ENCODE measurements at places on chromosomes 7 and 10.

DNA sequence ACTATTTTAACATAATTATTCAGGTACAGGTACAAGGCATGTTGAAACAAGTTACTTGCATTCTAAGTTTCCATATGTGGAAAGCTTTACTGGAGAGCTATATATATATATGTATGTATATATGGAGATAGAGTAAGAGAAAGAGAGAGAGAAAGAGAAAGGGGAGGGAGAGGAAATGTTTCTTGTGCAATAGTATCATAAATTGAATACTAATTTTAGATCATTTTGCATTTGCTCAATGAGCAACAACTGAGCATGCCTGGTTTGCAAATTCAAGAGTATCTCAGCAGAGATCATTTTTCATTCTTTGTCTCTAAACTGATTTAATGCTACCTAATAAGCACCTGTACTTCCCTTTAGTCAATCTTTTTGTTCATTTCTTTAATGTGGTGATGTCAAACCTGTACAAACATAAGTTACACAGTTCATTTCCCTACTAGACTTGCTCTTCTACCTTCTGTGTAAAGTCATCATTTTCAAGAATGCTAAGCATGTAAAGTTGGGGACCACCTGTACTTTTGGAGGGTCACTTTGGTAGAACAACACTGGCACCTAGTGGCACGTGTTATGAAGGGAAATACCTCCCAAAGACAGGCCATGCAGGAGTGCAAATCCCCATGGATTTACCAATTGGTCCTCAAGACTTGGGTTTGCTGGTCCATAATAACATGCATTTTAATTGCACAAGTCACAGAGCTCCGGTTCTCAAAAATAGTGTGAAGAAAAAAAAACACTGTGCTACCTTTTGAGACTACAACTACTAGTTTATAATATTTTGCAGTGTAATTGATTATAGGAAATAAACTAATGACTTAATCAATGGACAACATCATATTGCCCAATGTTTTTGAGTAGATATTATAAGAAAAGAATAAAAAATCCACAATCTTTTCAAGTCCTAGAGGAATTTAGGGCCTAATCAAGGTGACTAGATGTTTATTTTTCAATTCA, 431.2 kb upstream of the IGFBP3 start:
- peak; percentile 14 for DNase-seq

- DNase-seq, result no peak
These were observed 22.4 kb upstream of the SMC3 start for GRCh38 chr10:110544958-110545537.

GRCh38 chr10:17665747-17666146, 21.8 kb downstream of the STAM start:
- no peak for DNase-seq

DNA sequence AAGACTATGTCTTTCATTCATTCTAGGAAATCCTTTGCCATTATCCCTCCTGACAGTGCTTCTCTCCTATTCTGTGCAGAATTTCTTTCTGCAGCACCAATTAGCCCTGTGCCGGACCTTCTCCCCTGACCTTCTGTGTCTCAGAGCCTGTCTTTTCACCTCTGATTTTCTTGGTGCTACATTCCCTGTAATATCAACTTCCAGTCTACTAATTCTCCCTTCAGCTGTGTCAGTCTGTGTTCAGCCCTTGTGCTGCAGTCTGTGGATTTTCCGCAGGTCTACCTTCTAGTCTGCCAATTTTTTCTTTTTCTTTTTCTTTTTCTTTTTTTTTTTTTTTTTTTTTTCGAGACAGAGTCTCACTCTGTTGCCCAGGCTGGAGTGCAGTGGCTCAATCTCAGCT, 115.8 kb downstream of the ELFN1 start:
- no peak for DNase-seq

DNA sequence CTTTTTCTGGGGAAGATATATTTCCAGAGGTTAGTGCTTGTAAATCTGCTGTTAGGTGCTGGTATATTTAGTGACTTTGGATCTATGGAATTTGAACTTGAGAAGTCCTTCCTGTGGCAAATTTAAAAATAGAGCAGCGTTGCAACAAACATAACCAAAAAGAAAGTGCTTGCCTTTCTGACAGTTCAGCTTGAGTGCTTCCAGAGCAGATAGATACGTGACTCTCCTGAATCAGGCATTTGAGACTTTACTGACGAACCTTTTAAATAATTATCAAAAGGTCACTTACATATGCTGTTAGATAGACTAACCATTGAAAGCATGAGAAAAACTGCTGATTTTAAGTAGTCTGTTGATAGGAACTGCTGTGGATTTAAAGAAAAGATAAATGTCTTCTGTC, 387.5 kb upstream of the LRRTM3 start:
- no peak for DNase-seq

- DNase-seq, result no peak
These were observed 214.2 kb downstream of the ANK3 start for GRCh38 chr10:60175441-60175971.

DNA sequence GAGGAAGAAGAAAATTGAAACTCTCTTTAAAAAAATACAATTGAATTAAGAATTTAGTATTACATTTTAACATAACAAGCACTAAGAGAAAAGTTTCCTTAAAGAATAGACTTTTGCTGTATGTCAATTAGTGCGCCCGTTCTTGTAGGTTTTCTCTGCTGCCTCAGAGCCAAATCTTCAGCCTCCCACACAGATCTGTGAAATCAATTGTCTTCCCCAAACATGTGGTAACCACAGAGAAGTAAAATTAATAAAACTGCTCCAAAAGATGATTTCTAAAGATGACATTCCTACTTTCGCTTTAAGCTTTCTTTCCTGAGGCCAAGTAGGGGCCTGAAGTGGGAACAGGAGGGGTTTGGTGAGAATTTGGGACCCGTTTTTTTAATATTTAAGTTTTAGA, 113.2 kb upstream of the ADO start:
- no peak for DNase-seq

DNA sequence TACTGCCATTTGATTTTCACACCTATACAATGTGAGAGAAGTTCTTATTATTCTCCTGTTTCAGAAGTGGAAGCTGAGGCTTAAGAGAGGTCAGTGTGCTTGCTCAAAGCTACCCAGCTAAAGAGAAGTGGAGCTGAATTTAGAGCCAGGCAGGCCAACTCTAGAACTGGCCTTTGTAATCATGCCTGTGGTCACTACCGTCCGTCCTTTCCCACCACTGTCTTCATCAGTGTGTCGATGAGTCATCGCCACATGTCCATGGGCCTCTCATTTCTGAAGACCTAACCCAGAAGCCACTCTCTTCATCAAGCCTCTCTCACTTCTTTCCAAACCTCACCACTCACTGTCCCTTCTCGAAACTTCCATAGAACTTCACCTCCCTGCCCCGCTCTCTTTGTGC, 237.8 kb downstream of the KIAA1217 start:
- DNase-seq, result no peak

- DNase-seq, result no peak
These were observed 97.4 kb downstream of the ZPBP start for GRCh38 chr7:49995681-49996080.

DNA sequence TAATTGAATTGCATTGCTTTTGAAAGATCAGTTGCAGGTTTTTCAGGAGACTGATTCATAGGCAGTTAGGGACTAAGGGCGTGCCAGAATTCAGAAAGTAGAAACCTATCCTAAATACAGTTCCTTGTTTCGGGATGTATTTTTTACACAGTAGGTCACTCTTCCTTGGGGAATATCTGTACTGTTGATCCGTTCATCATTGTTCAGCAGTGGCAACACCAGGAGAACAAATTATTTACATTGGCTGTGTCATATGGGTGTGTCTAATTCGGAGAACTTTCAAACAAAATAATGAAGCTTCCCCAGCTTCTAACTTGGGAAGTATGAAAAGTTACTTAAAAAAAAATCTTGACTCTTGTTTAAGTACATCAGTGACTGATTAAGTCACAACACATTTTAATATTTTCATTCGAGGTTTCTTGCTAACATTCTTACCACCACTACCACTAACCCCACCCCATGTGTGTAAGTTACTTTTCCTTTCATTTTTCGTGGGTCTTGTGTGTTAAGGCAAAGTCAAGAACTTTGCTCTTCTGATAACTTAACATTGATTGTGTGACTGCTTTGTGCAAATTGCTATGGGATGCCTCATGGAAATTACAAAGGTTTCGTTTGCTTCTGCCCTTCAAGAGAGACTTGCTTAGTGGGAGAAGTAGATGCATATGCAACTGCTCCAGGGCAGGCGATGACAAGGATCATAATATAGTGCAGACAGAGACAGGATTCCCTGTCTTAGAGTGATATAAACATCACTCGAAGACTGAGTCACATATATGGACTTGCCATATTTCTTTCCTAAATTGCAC, 43.8 kb upstream of the RPA3 start:
- peak; percentile 57 for DNase-seq

GRCh38 chr7:115135769-115136410, 214.0 kb downstream of the MDFIC start:
- no peak for DNase-seq

- DNase-seq, result no peak
These were observed 89.3 kb downstream of the CHST15 start for GRCh38 chr10:124003871-124004662.

DNA sequence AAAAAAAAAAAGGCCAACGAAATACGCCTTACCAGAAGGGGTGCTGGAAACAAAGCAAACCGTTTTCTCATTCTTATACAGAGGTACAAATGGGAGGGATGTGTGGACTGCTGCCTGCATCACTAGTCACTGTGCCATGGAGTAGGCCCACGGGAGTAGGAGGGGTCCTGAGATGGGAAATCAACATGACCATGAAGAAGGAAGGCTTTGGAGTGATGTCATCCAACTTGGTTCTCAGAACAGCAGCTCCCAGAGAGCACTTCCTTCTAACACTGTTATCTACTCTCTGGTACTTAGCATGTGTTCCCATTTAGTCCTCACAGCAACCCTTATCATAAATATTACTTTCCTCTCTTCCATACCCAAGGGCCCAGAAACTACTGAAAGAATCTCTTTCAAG, 60.0 kb upstream of the LRGUK start:
- no peak for DNase-seq

GRCh38 chr7:2101630-2102374, 130.9 kb downstream of the MAD1L1 start:
- DNase-seq, result no peak

DNA sequence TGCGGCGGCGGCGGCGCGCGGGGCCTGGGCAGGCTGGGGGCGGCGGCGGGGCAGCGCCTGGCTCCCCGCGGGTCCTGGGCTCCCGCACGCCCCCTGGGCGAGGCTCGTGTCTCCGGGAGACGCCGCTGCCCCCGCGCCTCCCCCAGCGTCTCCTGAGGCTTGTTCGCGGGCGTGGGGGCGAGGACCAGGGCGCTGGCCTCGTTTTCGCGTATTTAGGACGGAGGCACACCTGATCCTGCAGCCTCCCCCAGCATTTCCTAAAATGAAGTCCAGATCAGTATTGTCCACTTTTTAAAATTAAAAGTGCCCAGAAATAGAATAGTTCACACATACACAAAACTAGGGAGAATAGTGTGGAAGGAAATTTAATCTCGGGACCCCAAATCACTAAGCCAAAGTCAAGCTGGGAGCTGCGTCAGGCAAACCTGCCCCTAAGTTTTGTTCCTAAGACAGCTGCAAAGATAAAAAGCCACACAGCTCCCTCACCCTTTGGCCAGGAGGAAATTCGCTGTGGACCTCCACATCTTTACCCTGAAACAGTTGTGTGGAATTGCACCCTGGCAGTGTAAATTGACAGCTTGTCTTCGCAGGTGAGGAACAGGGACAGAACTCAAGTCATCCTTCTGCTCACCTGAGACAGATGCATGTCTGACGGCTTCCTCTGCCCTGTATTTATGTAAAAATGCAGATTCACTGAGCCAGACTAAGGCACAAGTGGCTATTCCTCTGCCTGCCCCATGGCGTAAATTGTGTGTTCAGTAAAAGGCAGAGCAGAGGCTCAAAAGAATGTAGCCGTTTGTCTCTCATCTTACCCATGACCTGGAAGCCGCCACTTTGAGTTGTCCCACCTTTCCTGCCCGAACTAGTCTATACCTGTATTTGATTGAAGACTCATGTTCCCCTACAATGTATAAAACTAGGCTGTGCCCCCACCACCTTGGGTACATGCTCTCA, 740 bp downstream of the GALNT11 start:
- no peak for DNase-seq

- no peak for DNase-seq
These were observed 28.9 kb downstream of the CPA1 start for GRCh38 chr7:130409067-130409711.

- no peak for DNase-seq
These were observed 1033.4 kb downstream of the SORCS3 start for GRCh38 chr10:105674448-105674847.

DNA sequence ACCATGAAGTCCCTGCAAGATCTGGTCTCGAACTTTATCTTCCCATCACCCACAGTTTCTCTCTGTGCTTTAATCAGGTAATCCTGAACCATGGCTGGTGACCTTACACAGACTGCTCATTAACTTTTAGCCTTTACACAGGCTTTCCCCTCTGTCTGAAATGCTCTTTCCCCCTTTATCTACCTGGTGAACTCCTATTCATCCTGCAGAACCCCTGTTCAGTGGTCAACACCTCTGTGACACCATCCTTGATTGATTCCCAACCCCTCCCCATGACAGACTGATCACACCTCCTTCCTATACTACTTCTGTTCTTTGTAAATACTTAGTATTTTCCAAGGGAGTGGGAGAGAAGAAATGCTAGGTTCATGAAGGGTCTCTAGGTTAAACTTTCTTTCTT, 254.0 kb downstream of the RPS24 start:
- DNase-seq, result no peak

DNA sequence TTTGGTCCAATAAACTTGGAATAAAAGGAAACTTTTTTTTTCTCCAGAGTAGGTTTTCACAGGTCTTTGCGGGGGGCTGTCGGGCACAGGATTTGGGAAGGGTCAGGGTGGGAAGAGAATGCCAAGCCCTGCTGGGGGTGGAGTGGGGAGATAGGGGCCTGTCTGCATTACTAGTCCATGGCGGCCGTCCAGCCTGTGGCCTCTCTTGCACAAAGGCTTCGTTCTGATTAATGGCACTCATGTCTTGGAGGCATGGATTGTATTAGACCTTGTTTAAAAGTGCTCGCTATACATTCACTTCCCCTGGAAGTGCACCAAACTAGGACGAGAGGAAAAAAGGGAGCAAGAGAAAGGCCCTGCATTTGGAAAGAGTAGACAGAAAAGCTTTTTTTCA, 37.2 kb downstream of the LRMDA start:
- DNase-seq, result no peak

DNA sequence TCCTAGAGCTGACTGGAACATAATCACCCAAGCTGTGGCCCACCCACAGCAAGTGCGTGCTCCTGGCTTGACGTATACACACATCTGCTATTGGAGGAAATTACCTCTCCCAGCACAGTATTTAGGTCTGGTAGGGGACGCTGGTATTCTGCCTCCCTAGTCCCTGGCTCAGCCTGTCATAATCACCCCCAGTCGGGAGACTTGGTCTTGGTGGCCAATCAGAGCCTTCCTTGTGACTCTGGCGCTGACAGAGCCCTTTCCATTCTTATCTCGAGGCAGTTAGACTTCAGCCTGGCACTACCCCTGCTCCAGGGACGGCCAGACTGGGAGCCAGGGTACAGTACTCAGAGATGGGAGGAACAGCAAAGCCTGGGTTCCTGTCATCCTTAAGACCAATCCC, 14.3 kb upstream of the PRKAG2 start:
- DNase-seq, result no peak

GRCh38 chr10:11272915-11273389, 255.3 kb downstream of the CELF2 start:
- peak; percentile 75 for DNase-seq

GRCh38 chr10:79269969-79270368, 77.3 kb upstream of the PPIF start:
- no peak for DNase-seq

Measured in activated CD4-positive, alpha-beta T cell treated with anti-CD3 and anti-CD28 coated beads, Interleukin-10, Interleukin-2, amounts not matched to agents 100 ng/mL and 50 ng/mL, durations not matched to agents 16 hours and 8 hours (primary cell).